Posterior vena cava (tissue), 2 donors: ENCODE measurements at places on chromosomes 2 and 18. TPM values are rescaled to one million over a fixed set of nuclear protein-coding genes. Genes with fewer than 3 reads are reported as not detected.

GRCh38 chr2:39313575-39313974 is 69.8 kb upstream of the CDKL4 start:
- peak; percentile 50 for DNase-seq

DNA sequence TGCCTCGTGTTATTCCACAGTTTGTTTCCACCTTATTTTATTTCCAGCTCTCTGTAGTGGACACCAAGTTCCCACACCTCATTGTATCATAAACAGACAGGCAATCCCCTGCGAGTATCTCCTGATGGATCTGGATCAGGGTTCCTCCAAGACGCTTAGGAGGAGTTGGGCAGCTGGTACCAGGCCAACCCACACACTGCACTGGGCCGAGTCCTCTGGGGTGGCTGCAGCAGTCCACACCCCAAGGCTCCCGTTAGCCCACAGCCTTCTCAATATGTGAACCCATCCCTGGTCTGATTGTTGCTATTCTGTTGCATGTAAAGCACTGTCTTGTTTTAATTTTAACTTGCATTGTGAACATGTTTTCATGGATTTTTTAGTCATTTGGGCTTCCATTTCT is 178.8 kb upstream of the RAB6C start:
- DNase-seq = no peak

DNA sequence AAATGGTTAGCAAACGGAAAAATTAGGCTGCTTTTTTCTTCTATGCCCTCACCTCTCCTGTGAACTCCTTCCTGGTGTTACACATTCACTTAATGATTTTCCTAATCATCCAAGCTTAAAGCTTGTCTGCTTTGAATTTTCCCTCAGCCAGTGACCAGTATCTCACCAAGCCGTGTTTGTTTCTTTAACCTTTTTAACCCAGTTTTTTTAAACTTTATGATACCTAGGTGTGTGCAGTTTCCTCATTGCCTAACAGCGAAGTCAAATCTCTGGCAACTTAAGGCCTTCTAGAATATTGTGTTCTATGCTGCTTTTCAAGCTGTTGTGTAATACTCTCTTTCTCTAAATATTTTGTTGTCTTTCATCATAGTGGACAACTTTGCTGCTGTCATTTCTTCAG is 113.0 kb downstream of the PIK3C3 start:
- DNase-seq = no peak

GRCh38 chr2:143477714-143478443 is 348.7 kb downstream of the ARHGAP15 start:
- no peak for DNase-seq

DNA sequence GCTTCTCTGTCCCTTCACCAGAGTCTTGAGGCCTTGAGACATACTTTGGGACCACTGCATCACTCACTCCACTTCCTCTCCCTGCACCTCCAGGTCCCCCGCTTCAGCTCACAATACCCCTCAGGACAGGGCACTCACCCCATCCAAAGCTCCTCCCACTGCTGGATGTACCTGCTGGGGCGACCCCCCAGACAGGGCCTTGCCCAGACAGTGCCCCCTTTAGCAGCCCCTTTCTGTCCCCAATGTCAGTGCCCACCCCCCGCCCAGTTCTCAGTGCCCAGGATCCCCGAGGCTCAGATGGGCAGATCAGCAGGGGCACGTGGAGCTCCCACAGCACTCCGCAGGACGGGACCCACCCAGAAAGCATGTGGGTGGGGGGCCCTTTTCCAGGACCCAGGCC is 23.8 kb upstream of the IMP4 start:
- DNase-seq = no peak

RBM43 gene
- 5.0 TPM for total RNA-seq
